ENCODE measurements at places on chromosomes 6 and 20.
A peak's percentile ranks its signal among the peaks of the same experiment; 100 is the strongest.

- no peak for DNase-seq
These were observed 111.8 kb upstream of the CENPW start for GRCh38 chr6:126227833-126228702.

DNA sequence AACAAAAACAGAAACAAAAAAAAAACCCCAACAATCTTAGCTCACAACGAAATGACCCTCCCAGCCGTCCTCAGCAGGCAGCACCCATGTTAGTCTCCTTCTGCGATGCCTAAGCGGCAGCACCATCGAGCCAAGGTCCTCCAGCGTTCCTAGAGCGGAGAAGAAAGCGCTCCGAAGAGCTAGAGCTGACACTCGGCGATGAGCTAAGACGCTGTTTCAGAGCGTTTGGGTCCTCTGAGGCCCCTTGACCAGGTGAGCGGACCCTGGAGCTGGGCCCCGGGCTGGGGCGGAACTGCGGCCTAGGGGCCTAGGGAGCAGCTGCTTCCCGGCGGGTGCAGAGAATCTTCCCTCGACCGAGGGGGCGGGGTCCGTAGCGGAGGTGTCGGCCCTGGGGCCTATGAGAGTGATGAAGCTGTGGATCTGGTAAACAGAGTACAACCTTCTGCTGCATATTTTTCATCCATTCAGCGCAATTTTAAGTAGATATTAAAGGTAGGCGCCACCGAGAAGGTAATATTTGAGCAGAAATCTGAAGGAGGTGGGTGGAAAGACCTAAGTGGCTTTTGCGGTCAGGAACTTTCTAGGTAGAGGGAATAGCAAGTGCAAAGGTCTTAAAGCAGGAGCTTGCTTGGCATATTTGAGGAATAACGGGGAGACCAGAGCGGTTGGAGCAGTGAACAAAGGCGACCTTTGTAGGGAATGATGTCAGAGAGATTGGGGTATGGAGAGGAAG, at the start of gene ZSCAN26:
TSS of gene ZSCAN26 (plus strand) at position 182 of the 733 bp plus-strand sequence. CDS start 4,777 bp downstream, outside the sequence.
- DNase-seq, result peak; percentile 70

- no peak for DNase-seq
These were observed 497 bp downstream of the BMP7 start for GRCh38 chr20:57265997-57266290.

DNA sequence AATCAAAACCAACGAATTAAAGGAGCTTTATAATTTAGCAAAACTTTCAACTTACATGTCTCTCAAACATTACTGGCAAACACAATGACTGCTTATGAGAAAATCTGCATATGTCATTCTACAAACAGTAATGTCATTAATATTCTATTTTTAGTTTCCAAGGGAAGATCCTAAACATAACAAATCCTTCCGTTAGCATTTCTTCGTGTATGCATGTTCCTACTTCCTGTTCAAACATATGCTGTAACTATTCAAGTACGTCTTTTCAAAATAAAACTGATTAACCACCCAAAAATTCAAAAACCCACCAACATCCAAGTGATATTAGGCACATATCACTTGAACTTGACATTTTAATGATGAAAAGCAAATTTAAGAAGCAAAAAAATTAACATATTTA, 131.3 kb downstream of the HACE1 start:
- no peak for DNase-seq

DNA sequence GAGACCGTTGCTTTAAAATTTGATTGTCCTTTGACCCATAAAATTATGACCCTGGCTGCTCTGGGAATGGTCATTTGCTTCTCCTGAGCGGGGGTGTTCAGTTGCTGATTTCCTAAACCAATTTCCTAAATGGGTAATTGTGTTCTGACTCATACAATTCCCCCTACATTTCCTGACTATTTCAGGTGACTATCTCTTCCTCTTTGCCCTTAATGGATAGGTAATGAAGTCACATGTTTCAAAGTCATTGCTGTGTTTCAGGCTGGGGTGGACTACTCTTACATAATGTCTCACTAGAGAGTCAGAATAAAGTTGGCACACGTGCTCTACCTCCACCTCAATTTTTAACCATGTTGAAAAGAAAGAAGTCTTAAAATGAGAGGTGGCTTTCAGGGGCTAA, 109.8 kb downstream of the DOK5 start:
- no peak for DNase-seq
